ENCODE measurements at places on chromosomes 3 and 15.

GRCh38 chr3:186060222-186060621 lies 48.7 kb downstream of the ETV5 start:
- no peak for DNase-seq

- DNase-seq = no peak
Observed at GRCh38 chr3:182803596-182803995, 10.3 kb downstream of the ATP11B start.

- no peak for DNase-seq
Observed at GRCh38 chr3:9785602-9786001, 6.7 kb downstream of the TADA3 start.

GRCh38 chr3:114126461-114126860 lies 52.4 kb downstream of the DRD3 start:
- DNase-seq = no peak

- DNase-seq = no peak
Observed at GRCh38 chr3:13818919-13819318, 61.0 kb downstream of the WNT7A start.

- DNase-seq = no peak
Observed at GRCh38 chr3:43093974-43094373, 11.9 kb downstream of the POMGNT2 start.

DNA sequence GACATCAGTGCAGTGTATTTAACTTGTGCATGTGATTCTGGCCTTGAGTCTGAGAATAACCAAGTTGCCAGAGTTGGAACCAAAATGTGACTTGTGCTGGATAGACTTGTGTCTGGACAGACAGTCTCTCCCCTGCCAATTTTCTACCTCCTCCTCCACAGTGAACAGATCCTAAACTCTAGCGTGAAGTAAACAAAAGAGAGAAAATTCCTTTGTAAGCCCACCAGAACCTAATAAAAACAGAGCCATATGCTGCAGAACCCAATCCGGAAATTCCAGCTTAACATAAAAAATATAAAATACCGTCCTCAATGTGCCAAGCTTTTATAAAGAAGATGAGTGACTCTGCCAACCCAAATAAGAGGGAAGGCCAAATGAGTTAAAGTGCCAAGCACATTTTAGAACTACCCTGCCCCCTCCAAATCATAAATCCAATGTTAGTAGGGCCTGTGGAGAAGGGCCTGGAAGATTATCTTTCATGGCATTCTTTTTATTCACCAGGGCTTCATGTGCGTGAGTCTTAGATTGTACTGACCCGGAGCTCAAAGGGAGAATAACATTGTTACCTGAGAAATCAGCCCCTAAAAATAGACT lies 344.6 kb upstream of the PROK2 start:
- DNase-seq = no peak

- DNase-seq = no peak
Observed at GRCh38 chr3:4824926-4825325, 154.3 kb upstream of the BHLHE40 start.

DNA sequence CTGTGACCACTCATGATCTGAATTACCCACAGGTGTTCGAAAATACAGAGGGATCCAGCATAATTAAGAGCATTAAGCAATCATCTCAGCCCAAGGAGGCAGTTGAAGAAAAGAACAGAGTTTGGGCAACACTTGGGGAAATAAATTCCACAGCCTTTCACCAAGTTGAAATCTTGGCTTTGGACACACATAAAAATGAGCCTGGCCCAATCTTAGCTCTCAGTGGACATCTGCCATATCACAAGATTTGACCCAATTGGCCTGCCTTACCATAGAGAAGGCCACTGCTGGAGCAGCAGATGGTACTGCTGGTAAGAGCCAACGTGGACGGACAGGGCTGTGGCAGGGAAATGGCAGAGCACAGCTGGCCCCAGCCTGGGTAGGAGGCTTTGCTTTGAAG lies 13.0 kb downstream of the FOXP1 start:
- DNase-seq = no peak

GRCh38 chr3:170296703-170297102 lies 60.8 kb upstream of the SKIL start:
- no peak for DNase-seq

- DNase-seq = no peak
Observed at GRCh38 chr15:70763950-70764730, 782 bp upstream of the UACA start.

DNA sequence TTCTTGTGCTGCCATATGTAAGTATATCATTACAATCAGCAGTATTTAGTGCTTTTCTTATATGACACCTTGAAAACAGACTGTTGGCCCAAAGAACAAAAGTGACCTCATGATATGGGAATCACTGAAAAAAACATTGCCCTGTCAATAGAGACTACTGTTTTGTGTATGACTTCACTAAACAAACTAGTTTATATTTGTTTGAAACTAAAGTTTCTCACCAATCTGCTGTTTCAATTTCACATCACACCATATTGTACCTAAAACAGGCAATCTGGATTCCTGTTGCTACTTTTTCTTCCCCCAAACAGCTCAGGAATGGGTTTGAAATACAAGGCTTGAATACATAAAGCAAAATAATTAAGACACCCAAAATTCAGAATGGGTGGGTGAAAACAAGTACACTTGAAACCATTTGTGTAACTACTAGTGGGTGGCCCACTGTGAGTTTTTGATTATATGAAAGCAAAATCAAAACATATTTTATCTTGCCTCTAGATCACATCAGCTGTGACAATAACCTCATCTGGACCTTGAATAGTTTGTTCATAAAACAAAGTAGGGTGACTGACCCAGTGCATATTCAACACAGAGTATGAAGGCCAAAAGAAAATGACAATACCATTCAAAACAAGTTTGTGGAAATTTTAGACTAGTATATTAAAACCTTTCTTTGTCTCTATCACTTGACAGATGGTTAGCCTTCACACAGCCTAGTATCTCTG lies 5.9 kb downstream of the ZBTB20 start:
- no peak for DNase-seq

- DNase-seq = no peak
Observed at GRCh38 chr3:113575206-113575605, 42.9 kb downstream of the SIDT1 start.

DNA sequence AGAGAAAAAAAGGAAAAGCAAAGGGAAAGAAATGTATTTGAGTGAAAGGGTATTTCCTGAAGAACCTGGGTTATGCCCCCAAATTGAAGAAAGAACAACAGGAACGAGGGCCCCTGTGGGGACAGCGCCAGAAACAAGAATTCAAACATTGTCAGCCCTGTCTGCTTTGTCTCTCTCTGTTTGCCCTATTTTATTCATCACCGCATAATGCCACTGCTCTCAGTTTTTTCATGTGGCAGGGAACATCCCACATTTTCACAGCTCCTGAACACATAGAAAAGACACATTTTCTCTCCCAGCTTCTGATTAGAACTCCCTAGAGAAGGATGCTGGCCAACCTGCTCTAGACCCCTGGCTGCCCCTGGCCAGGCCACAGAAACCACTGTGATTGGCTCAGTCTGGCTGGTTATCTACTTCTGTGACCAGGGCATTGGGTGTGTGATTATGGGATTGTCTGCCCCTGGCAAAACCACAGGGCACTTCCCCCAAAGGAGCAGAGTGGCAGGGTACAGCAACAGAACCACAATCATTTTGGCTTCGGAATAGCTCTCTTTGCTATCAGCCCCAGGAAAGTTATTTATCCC lies 31.3 kb upstream of the CCDC54 start:
- DNase-seq = no peak

DNA sequence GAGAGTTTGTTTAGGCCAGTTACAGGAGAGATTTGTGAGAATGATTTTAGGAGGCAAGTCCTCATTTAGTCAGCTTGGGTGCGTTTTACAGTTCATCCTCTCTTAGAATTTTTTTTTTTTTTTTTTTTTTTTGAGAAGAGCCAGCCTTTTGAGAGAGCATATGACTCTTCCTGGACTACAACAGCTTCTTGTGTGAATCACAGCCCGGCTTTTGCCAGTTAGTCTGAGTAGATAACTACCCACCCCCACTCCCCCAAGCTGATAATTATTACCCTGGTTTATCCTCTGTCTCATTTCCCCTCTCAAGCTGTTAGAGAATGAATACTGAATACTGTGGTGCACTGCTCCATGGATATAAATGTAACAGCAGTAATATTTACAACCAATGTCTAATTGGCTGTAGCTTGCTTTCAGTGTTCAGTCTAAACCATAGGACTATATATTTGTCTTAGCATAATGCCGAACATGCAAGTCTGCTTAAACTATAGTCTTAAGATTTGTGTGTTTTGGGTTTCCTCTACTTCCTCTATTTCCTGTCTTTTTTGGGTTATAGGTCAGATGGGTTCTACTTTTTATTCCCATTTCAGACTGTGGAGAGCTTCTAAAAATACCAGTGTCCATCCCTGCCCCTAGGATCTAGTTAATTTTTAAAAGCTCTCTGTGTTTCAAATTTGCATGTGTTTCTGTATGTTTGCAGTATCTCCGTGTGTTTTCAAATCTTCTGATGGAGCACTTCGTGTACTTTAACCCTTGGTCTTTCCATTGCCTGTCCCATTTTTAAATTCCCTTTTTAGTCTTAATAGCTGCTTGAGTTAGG lies 8.0 kb downstream of the CHD2 start:
- no peak for DNase-seq

- no peak for DNase-seq
Observed at GRCh38 chr3:74134831-74135230, 479.6 kb downstream of the CNTN3 start.

- DNase-seq = no peak
Observed at GRCh38 chr15:81190922-81191507, 5.7 kb upstream of the IL16 start.

GRCh38 chr3:195105841-195106417 lies 165.0 kb downstream of the XXYLT1 start:
- DNase-seq = no peak

DNA sequence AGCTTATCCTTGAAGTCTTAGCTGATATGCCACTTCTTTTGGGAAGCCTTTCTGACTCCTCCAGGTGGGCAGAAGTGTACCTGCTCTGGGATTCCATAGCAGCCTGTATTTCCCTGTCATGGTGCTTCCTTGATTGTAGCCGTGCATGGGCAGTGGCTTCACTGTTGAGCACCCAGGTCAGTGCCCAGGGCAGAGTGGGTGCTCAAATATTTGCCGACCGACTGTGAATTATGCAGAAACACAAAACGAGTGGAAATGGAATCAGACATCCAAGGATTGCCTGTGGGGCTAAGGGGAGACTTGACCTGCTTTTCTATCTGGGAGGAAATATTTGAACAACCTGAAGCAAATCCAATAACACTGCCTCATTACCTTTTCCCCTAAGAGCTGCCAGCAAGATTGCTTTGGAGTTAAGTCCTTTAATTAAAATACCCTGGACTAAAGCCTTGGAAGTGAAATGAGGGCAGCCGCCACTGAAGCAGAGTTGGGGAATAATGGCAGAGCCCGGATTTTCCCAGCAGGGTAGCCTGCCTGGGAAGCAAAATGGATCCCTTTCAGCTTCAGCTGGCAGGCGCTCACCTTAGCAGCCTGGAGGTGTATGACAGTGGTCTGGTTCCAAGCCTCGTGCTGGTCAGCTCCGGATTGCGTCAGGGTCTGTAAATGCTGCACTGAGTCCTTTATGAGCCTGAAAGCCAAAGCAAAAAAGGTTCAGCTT lies 14.9 kb downstream of the ACOX2 start:
- DNase-seq = no peak

DNA sequence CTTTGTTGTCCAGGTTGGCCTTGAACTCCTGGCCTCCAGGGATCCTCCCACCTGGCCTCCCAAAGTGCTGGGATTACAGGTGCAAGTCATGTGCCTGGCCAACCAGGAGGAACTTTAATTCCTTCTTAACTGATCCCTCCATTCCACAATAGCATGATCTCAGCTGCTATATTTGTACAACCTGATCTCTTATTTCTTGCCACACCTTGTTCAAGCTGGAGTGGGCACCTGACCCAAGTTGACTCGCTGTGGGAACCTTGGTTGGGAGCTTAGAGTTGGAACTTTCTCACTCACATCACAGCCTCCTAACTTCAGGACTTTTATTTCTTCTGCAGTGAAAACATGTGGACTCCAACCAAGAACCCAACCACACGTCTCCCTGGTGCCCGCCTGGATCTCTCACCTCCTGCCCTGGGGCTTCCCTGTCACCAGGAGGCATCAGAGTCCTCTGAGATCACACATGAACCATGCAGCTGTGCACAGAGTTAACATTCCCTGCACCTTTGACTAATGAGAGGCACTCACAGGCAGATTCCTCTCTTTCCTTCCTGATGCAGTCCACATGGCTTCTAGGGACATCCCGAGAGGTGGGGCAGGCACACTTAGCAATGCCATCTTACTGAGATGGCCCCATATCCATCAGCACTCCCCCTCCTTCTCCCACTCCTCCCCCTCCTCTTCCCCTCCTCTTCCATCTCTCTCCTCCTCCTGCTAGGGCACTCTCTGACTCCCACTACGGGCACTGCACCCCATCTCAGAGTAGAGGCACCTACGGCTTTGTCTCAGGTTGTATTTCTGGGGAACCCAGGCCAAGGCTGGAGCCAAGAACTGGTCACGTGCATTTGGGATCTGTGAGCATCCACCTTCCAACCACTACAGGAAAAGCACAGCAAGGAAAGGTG lies 9.7 kb upstream of the CYFIP1 start:
- DNase-seq = no peak

DNA sequence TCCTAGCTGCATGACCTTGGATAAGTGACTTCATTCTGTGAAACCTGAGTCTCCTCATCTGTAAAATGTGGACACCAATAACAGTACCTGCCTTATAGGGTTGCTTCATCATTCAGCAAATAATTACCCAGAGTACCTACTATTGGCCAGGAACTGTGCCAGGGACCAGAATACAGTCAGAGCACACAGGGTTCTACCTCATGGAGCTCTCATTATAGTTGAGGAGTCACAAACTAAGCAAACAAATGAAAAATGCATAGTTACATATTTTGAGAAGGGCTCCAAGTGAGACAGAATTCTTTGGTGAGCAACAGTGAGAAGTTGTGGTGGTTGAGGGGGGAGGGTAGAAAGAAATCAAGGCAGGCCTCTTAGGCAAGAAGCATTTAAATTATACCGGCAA lies 308.6 kb upstream of the WNT5A start:
- no peak for DNase-seq

DNA sequence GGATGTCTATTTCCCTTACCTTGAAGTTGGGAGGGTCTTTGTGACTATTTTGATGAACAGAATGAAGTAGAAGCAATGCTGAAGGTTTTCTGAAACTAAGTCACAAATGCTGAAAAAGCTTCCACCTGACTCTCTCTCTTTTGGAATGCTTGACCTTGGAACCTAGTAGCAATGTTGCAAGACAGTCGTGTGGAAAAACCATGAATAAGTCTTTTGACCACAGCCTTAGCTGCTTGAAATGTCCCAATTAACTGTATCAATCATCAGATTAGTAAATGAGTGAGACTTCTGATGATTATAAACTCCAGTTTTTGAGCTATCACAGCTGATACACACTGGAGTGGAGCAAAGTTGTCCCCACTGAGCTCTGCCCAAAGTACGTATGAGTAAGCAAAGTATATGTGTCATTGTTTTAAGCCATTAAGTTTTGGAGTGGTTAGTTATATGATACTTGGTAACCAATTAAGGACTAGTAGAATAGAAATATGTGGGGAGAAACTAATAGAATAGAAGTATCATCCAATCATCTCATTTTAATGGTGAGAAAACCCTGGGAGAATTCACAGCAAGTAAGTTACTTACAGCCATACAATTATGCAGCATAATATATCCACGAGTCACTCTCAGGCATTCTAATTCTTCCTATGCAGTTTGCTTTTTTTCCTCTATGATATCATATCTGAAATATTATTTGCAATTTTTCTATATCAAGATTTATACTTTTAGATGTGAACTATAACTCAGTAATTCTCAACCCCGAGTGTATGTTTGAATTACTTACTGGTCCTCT lies 1010.6 kb downstream of the ROBO2 start:
- DNase-seq = no peak

- DNase-seq = no peak
Observed at GRCh38 chr3:63095-63765, 133.3 kb upstream of the CHL1 start.

GRCh38 chr15:39850436-39850835 lies 67.8 kb upstream of the FSIP1 start:
- no peak for DNase-seq
